ENCODE measurements at places on chromosomes 11 and 22.

GRCh38 chr11:130779267-130779666 is 137.0 kb downstream of the SNX19 start:
- no peak for DNase-seq

- no peak for DNase-seq
These were observed 855.0 kb downstream of the METTL15 start for GRCh38 chr11:28963187-28963586.

- no peak for DNase-seq
These were observed 3.1 kb downstream of the GSTP1 start for GRCh38 chr11:67586568-67587250.

DNA sequence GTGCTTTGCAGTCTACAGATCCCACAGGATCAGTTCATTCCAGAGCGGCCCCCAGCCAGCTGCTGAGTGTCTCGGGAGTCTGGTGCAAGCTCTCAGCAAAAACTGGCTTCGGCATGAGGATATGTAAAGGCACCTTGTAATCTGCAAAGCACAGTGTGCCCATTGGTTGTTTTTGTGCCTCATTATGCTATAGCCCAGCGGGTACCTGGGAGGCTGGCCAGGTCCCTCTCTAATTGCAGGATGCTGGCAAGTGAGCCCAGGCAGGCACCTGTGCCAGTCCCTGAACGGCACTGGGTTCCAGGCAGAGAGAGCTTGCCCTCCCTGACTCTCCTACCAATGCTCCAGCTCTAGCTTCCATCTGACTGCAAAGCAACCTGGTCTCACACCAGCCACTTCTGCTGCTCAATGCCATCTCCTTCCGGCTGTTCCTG is 128.7 kb downstream of the DSCAML1 start:
- no peak for DNase-seq

DNA sequence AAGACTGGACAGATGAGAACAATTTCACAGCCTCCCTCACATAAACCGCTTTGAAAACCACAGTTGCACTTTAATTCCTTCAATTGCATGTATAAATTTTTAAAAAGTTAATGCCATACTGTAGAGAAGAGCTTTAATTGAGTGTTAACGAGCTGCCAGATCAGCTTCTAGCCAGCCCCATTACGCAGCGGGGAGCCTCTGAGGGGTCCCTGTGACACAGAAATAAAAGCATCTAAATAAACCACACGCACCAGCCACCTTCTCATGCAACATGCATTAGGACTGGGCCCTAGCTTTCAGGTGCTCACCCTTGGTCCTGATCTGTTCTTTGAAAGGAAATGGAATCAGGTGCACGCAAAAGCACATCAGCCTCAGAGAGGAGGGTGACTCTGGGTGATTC is 111.7 kb downstream of the SPATA19 start:
- no peak for DNase-seq

DNA sequence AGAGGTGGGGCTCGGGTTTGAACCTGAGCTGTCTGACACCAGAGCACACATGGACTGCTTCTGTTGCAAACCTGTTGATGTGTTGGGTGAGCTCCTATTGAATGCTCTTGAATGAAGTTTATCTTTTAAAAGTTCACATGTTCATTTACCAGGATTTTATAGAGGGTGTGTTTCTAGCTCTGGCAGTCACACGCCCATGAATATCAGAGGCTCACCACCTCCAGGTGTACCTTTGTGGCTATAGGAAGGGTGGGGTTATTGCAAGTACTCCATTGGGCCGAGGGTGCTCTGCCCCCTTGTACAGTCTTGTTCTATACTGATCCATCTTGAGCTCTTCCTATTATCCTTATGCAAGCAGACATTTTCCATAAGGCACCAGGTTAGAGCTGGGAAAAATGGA is 9.2 kb downstream of the ENDOD1 start:
- DNase-seq = no peak

GRCh38 chr22:44024288-44024921 is at the start of gene PARVB:
Gene PARVB, plus strand, starts transcription at chr22:44024302. Its CDS starts 38 bp downstream, at chr22:44024340.
- no peak for DNase-seq

DNA sequence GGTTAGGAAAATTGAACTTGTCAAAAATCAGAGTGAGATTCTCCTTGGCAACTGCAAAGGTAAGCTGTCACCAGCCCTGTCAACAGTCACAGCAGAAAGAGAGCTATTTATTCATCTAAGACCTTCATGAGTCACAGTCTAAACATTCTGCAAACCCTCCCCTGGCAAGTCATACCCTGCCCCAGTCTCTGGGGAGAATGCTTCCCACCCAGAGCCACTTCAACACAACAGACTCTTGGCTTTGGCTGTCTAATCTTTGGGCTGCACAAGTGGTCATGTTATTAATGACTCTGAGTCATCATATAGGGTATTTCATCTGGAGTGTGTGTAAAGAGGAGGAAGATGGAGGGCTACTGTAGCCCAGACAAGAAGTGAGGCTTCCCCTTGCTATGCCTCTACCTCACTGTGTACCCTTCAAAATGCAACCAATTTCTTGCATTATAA is 153.4 kb downstream of the CCDC34 start:
- DNase-seq = peak; percentile 40

- DNase-seq = peak; percentile 51
These were observed 4.0 kb upstream of the WNT11 start for GRCh38 chr11:76209973-76210930.

- DNase-seq = no peak
These were observed 197.9 kb downstream of the BRD1 start for GRCh38 chr22:49629586-49630447.

- no peak for DNase-seq
These were observed 53.3 kb downstream of the FAT3 start for GRCh38 chr11:92277871-92278270.

GRCh38 chr11:19632499-19632834 is 80.2 kb upstream of the NAV2 start:
- DNase-seq = no peak

DNA sequence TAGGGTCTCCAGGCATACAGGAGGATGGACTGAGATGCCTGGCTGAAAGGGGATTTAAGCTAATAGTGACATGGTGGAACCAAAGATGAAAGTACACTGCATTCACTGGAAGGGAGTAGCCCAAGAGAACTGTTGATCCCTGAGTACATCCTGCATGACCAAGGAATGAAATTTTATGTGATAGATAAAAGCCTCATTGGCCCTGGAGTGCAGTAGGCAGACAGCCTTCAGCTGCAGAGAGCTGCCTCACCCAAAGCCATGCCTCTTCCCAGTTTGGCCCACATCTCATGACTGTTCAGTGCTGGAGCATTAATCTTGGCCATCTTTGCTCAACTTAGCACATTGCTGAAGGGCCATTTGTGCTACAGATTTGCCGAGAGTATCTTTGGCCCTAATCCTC is 8.0 kb downstream of the KDM4E start:
- DNase-seq = no peak

- no peak for DNase-seq
These were observed 4.3 kb upstream of the GLYATL1 start for GRCh38 chr11:58934945-58935513.

DNA sequence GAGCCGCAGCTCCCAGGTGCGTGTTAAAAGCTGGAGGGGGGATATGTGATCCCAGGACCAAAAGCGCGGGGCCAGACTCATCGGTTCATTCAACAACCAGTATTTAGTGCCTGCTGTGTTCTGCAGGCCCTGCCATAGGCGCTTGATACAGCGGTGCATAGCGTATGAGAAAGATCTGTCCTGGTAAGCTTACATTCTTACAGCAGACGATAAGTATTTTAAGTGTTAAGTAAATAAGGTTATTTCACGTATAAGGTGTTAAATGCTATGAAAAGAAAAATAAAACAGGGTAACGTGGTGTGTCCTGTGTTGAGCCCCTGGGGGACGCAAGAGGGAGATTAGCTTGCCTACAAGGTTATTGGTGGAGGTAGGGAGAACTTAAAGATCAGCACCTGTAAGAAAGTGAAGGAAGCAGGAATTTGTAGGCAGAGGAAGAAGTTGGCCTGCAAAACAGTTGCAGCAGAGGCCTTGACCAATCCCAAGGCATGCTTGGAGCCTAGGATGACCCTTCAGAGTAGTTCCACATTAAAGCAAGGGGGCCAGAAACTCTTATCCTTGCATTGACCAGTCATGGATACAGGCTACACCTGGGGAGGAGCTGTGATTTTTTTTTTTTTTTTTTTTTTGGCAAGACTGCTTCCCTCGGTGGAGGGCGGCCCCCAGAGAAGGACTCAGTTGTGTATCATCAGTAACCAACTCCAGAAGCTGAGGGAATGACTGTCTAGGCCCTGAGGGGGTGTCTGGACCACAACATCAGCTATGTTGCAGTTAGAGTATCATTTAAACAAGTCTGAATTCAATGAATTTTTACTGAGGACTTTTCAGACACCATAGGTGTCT is 487 bp upstream of the LIPT2 start:
- DNase-seq = no peak

DNA sequence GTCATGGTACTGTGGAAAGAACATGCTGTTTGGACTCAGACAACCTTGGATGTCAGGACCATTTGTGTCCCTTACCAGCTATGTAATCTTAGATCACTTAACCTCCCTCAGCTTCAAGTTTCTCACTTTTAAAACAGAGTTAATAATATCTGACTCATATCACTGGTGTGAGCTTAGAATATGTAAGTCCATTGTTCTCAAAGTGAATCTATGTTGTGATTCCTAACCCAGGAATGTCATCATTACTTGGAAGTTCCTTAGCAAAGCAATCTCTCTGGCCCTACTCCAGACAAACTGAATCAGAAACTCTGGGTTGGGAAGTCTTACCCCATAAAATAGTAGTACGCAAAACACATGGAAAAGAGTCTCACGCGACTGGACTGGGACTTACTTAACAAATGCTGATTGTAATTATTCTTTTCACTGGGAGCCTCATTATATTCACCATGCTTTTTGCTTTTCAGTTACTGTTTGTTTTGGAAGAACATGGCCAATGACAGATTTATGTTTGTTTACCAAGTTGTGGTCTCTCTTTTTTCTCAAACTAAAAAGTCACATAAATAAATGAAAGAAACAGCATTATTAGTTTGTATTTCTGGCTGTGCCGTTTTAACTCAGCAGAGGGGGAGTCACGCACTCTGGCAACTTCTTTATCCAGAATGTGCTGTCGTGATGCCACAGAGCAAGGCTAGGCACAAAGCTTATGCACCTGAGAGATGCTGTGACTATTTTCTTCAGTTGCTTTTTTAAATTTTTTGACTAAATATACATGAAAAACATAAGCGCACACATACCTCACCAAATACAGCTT is 217.7 kb upstream of the CTSC start:
- peak; percentile 5 for DNase-seq

DNA sequence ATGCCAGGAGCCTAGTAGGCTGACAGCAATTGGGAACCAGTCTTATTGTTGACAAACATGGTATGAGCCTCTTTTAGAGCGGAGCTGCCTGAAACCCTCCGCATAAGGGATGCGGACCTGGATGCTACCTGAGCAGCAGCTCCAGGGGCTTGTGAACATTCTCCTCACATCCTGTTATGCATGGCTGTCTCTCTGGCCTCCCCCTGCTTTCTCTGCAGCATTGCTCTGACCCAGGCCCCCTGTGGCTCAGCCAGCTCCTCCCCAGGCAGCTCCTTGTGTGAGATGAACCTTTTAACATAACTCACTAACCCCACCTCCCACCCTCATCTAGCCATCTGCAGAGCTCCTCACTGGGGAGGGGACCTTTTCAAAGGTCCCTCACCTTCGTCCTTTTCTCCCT is 6.0 kb downstream of the BMAL1 start:
- DNase-seq = no peak

- no peak for DNase-seq
These were observed 16.2 kb downstream of the MPPED1 start for GRCh38 chr22:43428005-43428485.

GRCh38 chr11:44219830-44220796 is 89.8 kb downstream of the ALX4 start:
- no peak for DNase-seq

DNA sequence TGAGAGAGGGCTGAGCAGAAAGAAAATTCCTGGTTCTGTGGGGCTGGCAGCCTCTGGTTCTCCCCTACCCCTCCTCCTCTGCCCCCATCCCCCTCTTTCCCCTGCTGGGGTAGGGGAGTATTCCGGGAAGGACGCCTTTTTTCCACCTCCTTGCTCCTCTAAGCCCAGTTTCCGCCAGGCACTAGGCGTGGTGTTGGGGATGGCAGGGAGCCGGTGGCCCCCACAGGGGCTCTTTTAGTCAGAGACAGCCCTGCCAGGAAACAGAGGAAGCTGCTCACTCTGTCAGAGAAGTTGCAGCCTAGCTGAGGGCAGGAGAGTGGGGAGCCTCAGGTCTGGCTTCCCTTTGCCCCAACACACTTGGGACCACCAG is 15.6 kb upstream of the ARHGEF17 start:
- no peak for DNase-seq

DNA sequence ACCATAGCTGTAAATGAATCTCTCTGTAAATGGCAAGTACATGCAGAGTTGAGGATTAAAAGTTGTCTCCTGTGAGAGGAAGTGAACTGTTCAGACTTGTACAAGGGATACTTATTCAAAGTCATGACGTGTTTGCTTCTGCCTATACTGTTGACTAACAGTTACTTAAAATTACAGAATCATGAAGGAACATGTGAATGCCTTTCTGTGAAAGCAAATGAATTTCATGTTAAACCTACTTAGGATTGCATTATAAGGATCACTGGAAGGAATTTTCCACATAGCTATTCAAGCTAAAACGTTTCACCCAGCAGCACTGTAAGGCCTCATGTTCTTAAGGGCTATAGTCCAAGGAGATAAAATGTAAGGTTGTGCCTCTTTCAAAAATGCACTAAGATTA is 93.4 kb upstream of the BIRC3 start:
- peak; percentile 35 for DNase-seq

DNA sequence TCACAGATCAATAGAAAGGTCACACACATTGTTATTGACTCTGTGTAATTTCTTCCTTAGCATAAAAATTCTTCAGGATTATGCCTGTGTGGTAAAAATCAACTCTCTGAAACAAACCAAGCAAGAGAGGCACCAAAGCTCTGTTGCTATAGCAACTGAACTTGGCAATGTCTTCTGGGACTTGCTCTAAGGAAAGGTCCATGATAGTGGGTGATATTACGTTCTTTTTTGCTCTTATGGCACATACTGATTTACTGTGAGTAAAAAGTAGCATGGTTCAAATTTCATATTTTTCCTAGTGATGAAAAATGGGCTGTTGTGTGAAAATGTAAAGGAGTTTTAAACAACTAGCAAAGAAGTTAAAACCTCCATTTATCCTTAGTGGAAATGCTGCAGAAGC is 66.4 kb downstream of the SVIP start:
- no peak for DNase-seq

- no peak for DNase-seq
These were observed 46.1 kb downstream of the RRAS2 start for GRCh38 chr11:14312736-14313438.

GRCh38 chr11:66967670-66968425 is 7.3 kb upstream of the C11orf86 start:
- DNase-seq = no peak

All from prostate gland (tissue), 2 donors.